Dermis microvascular lymphatic vessel endothelial cell (primary cell): ENCODE measurements at places on chromosomes 12 and 14.

DNA sequence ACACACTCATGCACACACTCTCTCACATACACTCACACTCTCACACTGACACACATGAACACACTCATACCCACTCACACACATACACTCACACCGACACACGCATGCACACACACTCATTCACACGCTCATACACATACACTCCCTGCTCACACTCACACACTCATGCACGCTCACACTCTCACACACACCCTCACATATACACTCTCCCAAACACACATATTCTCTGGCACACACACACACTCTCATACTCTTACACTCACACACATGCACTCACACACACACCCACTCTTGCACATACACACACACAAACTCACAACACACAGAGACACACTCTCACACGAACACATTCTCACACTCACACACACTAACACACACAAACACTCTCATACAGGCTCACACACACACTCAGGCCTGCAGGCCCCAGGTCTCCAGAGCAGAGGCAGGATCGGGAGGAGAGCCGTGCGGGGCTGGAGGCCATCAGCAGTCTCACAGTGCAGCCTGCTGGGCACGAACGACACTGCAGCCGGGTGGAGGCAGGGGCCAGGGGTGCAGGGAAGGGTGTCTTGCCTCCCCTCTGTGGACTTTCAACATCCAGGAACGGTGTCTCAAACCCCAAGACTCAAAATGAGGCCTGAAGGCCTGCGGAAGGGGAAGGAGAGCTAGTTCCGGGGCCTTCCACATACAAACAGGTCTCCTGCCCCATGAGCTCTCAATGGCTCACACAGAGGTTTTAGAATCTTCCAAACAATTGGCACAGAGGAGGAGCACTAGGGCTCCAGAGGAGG is 148.7 kb downstream of the ANO2 start:
- DNase-seq: peak; percentile 8

- no peak for DNase-seq
Measured at GRCh38 chr12:40137252-40137651, 31.4 kb upstream of the SLC2A13 start.

DNA sequence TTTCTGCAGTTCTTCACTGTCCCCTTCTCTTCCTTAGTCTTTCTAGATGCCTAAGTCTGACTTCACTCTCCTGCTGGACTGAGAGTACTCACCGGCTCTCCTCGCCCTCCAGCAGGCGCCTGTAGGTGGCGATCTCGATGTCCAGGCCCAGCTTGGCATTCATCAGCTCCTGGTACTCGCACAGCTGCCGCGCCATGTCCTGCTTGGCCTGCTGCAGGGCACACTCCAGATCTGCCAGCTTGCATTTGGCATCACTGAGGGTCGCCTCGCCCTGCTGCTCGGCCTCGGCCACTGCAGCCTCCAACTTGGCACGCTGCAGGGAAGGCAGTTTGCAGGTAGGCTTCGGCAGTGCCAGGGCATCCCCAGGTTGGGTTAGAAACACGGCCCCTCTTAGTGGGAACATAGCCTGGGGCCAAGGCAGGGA is 5.2 kb downstream of the KRT84 start:
- peak; percentile 31 for DNase-seq

- DNase-seq: no peak
Measured at GRCh38 chr12:80509781-80510556, 65.9 kb downstream of the PTPRQ start.

GRCh38 chr14:55707365-55707804 is 127.4 kb downstream of the KTN1 start:
- DNase-seq: peak; percentile 65

DNA sequence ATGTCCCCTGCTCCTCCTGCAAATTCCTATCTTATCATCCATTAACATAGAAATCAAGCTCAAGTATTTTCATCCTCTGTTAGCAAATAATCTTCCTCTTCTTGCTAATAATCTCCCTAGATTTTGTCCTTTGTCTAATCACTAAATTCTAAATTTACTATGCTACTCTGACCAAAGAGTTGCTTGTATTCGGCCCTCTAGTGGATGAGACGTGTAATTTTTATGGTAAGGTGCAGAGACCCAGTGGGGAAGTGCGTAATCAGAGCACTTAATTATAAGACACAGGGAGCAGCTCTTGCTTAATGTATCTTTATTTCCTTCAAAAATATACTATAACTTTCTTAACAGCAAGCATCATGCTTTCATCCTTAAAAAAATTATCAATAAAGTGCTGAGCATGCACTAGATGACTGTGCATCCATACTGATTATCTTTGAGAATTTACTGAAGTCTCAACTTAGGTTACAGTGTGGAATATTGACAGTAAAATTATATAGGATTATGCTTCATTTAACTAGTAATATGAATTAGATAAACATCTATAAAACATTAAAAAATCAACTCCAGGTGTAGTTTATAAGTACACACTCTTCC is 212.6 kb downstream of the SLC16A7 start:
- no peak for DNase-seq

- no peak for DNase-seq
Measured at GRCh38 chr12:109432431-109432830, 44.7 kb downstream of the KCTD10 start.

- peak; percentile 14 for DNase-seq
Measured at GRCh38 chr14:88233915-88234314, 89.2 kb downstream of the KCNK10 start.

DNA sequence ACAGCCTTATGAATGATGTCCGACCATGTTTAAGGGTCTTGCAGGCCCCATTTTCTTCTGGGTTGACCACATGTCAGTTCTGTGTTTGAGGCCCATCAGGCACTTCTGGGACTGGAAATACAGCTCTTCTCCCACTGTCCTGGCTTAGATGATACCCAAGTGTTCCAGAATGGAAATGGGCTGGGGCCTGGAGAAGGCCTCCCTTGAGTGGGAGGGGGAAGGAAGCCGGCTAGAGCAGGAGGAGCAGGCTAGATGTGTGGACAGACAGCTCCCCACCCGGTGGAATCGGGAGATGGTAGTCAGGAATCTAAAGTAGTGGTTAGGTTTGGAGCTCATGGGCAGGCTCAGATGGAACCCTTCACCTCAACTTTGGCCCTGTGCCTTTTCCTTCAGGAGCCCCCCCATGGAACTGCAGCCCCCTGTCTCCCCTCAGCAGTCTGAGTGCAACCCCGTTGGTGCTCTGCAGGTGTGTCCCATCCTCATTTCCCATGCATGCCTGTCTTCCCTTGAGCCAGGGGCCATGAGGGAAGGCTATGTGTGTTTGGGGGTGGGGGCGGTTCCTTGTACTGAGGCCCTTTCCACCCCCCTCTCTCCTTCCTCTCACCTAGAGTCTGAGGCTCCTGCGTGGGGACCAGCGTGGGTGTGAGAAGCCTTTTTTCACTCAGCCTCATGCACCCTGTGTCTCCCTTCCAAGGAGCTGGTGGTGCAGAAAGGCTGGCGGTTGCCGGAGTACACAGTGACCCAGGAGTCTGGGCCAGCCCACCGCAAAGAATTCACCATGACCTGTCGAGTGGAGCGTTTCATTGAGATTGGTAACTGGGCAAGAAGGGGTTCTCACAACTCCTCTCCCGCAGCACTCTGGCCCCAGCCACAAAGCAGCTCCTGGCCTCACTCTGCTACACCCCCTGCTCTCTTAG is 3.0 kb downstream of the NPFF start:
- no peak for DNase-seq

- DNase-seq: peak; percentile 74
Measured at GRCh38 chr14:50501642-50502041, 30.7 kb downstream of the MAP4K5 start.

DNA sequence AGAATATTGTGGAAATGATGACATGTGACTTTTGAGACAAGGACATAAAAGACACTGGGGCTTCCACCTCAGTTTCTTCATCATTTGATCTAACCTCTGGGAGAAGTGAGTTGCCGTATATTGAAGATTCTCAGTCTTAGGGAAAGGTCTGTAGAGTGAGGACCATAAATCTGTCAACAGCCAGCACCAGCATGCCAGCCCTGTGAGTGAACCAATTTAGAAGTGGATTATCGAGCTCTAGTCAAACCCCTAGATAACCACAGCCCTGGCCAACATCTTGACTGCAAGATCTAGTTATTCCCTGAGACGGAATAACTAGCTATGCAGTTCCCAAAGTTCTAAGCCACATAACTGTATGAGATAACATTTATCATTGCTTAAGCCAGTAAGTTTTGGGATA is 108.8 kb upstream of the PTPRR start:
- no peak for DNase-seq

- peak; percentile 74 for DNase-seq
Measured at GRCh38 chr12:62799126-62799736, 135.7 kb downstream of the PPM1H start.

GRCh38 chr14:33040372-33041140 is 101.9 kb downstream of the NPAS3 start:
- no peak for DNase-seq

DNA sequence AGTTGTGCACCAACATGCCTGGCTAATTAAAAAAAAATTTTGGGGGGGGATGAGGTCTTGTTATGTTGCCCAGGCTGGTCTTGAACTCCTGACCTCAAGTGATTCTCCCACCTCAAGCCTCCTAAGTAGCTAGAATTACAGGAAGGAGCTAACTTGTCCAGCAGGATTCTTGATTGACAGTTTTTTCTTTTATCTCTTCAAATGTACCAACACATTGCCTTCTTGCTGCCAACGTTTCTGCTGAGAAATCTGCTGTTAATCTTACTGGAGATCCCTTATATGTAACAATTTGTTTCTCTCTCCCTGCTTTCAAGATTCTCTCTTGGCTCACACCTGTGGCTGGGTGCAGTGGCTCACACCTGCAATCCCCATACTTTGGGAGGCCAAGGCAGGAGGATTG is 22.4 kb upstream of the MARK3 start:
- peak; percentile 26 for DNase-seq

GRCh38 chr12:130636370-130636769 is 79.7 kb downstream of the RIMBP2 start:
- no peak for DNase-seq

DNA sequence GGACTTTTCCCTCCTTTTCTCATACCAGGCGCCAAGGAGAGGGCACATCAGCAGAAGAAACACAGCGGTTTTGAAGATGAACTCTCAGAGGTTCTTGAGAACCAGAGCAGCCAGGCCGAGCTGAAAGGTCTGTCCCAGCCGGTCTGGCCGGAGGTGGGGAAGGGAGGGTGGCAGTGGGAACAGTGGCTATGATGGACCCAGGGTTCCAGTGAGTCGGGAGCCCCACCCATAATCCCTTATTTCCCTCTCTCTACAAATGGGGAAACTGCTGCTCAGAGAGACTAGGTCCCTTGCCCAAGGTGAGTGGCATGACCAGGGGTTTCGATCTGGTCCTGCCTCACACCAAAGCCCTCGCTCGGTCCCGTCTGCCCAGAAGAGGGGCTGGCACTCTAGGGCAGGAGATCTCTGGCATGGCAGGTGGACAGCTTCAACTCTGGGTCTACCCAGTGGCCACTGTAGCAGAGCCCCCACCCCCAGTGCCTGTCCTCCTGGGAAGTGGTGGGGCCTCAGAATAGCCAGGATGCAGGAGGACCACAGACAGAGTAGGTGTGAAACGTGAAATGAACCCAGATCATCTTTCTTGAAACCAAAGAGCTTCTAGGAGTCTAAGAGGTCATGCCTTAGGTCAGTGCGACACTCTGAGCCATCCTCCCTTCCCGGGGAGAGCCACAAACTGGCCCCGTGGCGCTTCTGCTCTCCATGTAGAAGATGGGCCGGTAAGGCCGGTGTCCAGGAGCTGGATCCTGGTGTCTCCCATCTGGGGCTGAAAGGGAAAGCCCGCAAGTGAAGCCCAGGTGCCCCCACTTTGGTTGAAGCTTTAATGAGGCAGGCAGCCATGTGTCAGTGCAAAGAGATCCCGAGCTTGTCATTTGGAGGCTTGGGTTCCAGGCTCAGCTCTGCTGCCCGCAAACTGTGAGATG is 7.0 kb downstream of the CHGA start:
- no peak for DNase-seq

GRCh38 chr12:43882578-43883178 is 46.8 kb downstream of the TMEM117 start:
- peak; percentile 67 for DNase-seq

DNA sequence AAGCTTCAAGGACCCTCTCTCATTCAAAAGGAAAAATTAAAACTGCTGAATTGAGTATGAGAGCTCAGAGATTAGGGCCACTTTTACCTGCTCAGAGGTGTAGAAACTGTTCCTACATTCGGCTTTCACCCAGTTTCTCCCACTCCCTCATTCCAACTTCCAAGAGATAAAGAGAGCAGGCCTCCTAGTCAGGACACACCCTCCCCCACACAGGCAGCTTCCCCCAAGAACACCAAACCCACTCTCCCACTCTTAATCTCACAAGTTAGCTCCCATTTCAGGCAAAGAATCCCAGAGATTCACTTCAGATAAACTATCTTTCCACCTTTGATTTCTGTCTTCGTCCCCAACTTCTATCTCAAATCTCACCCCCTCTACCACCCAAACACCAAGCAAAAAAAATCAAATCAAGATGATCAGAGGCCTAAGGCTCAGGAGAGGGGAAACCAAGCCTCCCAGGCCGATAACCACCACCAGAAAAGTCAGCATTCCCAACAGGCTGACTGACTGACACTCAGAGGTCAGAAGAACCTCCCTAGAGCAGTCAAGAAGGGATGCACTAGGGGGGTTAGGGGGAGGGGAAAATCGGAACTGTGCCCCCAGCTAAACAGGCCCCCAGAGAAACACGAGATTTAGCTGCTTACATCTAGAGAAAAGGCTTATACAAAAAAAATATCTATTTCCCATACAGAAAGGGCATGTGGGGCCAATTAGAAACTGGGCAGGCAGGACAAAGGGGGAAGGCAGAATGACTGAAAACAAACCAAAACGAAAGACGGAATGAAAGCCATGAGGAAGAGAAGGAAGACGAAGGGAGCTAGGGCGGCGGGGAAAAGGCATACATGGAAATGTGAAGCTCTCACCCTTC is 13.2 kb upstream of the CDH24 start:
- DNase-seq: no peak

DNA sequence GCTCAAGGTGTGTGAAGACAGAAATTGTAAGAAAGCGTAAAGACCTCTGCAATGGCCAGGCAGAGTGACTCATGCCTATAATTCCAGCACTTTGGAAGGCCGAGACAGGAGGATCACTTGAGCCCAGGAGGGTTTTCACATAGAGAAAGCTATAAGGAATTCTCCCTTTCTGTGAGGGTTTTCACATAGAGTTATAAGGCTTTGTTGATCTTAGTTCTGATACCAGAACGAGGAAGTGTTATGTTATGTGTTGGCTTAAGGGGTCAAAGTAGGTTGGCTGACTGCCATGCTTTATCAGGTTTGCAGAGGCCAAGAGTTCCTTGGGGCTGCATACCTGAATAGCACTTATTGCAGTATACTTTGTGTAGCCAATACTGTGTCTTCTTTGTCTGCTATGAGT is 139.1 kb downstream of the ERC1 start:
- DNase-seq: peak; percentile 83
